ENCODE measurements at places on chromosomes 2 and 18.

GRCh38 chr2:111884592-111884964, 585 bp upstream of the ANAPC1 start:
- peak; percentile 28 for DNase-seq

DNA sequence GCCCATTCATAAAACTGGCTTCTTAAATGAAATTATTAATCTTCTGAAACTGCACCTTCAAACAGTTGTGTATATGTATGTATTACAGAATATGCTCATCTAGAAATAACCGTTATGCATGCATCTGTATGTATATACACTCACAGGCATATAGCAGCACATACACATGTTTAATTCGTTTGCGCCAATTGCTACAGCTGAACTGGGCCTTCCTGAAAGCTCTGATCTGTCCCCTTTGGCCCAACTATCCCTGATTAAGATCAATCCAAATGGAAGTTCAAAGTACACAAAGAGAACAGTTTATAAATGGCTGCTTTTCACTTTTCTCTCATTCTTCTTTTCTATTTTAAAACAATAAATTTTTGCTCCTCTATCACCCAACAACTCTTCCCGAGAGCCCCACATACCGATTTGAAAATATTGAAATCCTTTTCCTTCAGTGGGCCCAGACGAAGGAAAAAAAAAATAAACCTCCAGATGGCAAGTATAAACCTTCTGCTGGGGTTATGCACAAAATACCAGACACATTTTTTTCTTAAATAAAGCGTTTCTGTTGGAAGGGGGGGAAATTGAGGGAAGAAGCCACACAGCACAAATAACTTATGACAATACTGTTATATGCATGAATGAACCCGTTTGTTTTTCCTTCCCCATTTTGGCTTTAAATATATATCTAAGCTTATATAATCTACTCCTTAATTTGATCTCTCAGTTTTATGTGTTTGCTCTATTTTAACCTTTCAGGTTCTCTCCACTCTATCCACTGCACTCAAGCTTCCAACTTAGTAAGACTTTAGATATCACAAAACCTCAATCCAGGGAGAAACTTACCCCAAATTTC, 267.3 kb downstream of the TCF4 start:
- peak; percentile 23 for DNase-seq

DNA sequence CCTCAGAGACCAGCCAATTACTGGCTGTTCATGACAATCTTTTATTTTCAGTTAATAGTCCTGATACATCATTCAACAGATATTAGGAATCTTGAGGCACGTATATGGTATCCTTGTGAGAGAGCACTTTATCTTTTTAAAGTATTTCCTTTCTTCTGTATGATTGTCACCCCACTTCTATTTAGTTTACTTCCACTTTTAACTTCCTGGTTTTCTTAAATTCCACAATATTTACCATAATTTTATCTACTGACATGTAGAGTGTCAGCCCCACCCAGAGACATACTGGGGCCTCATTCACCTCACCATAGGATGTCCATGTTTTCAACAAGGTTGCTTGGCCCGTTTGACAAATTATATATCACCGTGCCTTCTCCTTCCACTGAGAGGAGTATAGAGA, 182.9 kb upstream of the ID2 start:
- no peak for DNase-seq

DNA sequence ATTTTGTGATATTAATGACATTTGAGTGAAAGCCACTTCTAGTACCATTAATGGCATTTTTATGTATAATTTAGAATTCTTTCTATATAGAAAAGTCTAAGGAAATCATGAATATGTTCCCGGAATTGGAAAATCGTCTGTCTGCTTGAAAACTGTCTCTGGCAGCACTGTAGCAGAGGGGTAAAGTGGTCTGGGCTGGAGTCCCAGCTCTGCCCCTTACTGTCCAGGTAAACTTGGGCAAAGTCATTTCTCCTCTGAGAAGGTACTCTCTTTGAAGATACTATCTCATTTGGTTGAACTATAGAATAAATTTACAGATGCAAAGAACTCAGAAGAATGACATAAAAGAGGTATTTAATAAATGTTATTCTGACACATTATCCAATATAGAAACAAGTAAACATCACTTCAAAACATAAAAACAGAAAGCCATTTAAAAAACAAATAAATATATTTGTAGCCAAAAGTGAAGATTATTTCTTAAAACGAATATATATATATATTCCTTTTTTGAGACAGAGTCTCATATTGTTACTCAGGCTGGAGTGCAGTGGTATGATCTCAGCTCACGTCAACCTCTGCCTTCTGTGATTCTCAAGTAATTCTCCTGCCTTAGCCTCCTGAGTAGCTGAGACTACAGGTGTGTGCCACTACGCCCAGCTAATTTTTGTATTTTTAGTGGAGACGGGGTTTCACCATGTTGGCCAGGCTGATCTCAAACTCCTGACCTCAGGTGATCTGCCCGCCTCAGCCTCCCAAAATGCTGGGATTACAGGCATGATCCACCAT, 149.8 kb upstream of the ITGA4 start:
- DNase-seq: no peak
